ENCODE measurements at places on chromosomes 6 and 20. TPM values are rescaled to one million over a fixed set of nuclear protein-coding genes. Genes with fewer than 3 reads are reported as not detected.

DNA sequence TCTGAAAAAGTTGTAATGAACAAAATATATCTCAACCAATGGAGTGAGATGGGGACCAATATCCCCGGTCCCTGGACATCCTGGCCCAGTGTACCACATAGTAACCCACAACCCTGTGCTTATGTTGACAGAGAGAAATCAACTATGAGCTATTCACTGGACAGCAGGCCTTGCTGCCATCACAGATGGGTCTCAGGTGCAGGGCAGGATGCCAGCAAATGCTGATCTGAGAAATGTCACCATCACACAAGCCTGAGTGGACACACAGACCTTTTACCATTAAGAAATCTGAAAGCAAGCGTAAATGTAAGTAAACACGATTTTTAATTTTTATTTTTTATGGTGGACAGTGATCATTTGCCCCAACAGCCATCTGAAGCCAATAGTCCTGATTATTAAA, 9.1 kb downstream of the RPP40 start:
- no peak overlapping the region for H3K27ac ChIP-seq
- H3K27me3 ChIP-seq, result no peaks in the 10 kb centered on the region

- no peak overlapping the region for H3K4me3 ChIP-seq
- H3K27me3 ChIP-seq, result no peaks in the 10 kb centered on the region
- H3K36me3 ChIP-seq, result no peaks in the 10 kb centered on the region
- H3K4me1 ChIP-seq, result peaks cover 17% of the 10 kb centered on the region
Measured at GRCh38 chr6:131958542-131959470, 7.6 kb upstream of the CCN2 start.

Gene FAM83D
- total RNA-seq, result 2.2 TPM

- H3K36me3 ChIP-seq, result no peaks in the 10 kb centered on the region
- no peaks in the 10 kb centered on the region for H3K27me3 ChIP-seq
- H3K4me1 ChIP-seq, result no peaks in the 10 kb centered on the region
- no peak overlapping the region for H3K4me3 ChIP-seq
Measured at GRCh38 chr20:64140956-64141355, 23.3 kb upstream of the MYT1 start.

DNA sequence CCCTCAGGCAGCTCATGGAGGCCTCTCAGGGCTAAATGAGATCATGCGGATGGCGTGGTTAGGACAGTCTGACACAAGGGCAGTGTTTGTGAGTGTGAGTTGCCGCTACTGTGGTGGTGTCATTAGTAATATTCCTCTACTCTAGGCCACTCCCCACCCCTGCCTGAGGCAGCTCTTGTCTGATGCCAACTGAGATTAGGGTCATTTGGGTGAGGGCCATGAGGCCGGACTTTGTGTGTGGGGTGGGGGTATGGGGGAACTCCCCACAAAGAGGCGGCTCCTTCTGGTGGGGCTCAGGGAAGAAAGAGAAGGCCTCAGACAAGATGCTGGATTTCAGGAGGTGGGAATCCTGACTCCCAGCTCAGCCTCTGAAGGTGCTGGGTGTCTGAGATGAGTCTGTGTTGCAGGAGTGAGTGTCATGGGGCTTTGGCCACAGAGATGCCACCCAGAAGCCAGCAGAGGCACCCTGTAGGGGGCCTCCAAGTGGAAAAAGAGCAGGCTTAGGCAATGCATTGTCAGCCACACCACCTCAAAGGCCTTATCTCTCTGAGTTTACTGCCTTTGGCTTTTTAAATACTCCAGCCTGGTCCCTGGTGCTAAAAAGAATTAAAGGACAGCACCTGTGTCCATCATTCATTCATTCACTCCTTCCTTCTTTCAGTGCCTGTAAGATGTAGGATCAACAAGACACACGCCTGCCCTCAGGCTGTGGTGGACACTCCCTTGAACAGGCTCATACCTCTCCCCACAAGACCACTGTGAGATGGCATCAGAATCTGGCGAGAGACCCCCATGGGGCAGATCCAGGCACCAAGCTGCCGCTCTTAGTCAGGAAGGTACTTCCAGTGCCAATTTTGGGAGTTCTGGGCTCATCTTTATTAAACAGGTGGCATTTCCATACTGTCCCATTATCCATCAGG, 175.2 kb downstream of the MRPL14 start:
- H3K4me1 ChIP-seq, result peaks cover 28% of the 10 kb centered on the region
- no peak overlapping the region for H3K4me3 ChIP-seq
- H3K27me3 ChIP-seq, result no peaks in the 10 kb centered on the region
- no peaks in the 10 kb centered on the region for H3K36me3 ChIP-seq
- H3K27ac ChIP-seq, result peak overlapping the region; percentile 38
- no peak for DNase-seq

Gene SNPH
- total RNA-seq, result 5.0 TPM

- H3K4me1 ChIP-seq, result no peaks in the 10 kb centered on the region
- H3K27ac ChIP-seq, result no peak overlapping the region
- no peak for DNase-seq
Measured at GRCh38 chr6:151576633-151577032, 82.8 kb downstream of the CCDC170 start.

- H3K36me3 ChIP-seq, result no peaks in the 10 kb centered on the region
- H3K4me3 ChIP-seq, result no peak overlapping the region
- H3K4me1 ChIP-seq, result peaks cover 6% of the 10 kb centered on the region
- H3K27ac ChIP-seq, result no peak overlapping the region
- no peaks in the 10 kb centered on the region for H3K27me3 ChIP-seq
- DNase-seq, result no peak
Measured at GRCh38 chr6:75528423-75528822, 34.8 kb upstream of the FILIP1 start.

Gene PAK5
- not detected for total RNA-seq

DNA sequence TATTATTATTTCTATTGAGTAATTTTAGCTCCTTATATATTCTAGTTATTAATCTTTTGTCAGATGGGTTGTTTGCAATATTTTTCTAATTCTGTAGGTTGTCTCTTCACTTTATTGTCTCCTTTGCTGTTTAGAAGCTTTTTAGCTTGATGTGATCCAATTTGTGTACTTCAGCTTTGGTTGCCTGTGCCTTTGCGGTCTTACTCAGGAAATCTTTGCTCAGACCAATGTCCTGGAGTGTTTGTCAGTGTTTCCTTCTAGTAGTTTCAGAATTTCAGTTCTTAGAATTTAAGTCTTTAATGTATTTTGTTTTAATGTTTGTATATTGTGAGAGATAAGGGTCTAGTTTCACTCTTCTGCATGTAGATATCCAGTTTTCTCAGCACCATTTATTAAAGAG, 916.0 kb upstream of the EYS start:
- H3K4me1 ChIP-seq, result no peaks in the 10 kb centered on the region
- H3K4me3 ChIP-seq, result no peak overlapping the region
- no peaks in the 10 kb centered on the region for H3K27me3 ChIP-seq
- H3K27ac ChIP-seq, result no peak overlapping the region
- no peak for DNase-seq

GRCh38 chr20:31716818-31717477, 5.7 kb downstream of the BCL2L1 start:
- H3K4me3 ChIP-seq, result peak overlapping the region; percentile 76
- H3K36me3 ChIP-seq, result peaks cover 42% of the 10 kb centered on the region
- H3K27me3 ChIP-seq, result no peaks in the 10 kb centered on the region
- H3K27ac ChIP-seq, result peak overlapping the region; percentile 96
- no peak for DNase-seq

GRCh38 chr20:59207742-59208357, 44.2 kb downstream of the ZNF831 start:
- DNase-seq, result peak; percentile 28
- no peak overlapping the region for H3K4me3 ChIP-seq
- H3K27ac ChIP-seq, result no peak overlapping the region
- no peaks in the 10 kb centered on the region for H3K4me1 ChIP-seq
- no peaks in the 10 kb centered on the region for H3K36me3 ChIP-seq

DNA sequence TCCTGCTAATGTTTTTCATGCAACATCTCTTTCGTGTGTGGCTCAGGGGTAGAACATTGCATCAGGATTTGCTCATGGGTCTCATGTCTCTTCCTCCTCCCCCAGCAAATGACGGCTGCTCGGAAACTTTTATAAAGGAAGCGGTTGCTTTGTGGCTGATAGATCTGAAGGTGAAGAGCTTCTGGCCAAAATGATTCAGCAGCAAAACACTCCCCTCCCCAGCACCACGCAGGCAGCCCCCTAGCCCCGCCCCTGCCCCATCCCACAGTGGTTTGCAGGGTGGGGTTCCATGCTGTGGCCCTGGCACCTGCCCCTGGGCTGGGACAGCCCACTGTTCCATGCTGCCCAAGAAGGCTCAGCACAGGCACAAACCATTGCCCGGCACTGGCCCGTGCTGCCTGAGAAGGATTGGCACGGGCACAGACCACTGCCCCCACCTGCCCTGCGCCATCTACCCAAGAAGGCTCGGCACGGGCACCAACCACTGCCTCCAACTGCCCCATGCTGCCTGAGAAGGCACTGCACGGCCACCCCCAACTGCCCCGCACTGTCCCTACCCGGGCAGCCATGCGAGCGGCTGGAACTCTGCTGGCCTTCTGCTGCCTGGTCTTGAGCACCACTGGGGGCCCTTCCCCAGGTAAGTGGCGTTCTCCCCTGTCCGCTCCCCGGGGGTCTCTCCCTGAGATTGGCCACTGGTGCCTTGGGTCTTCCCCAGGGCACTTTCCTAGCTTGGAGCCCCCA, at the start of gene CST7:
Gene CST7, plus strand, starts transcription at position 331 of the 741 bp plus-strand sequence. Its CDS starts 237 bp downstream, at position 568.
- DNase-seq, result no peak
- H3K4me3 ChIP-seq, result no peak within 1 kb of the TSS
- no peaks in the 10 kb centered on the region for H3K4me1 ChIP-seq

Gene FOXA2
- not detected for total RNA-seq

- H3K27me3 ChIP-seq, result no peaks in the 10 kb centered on the region
- no peak overlapping the region for H3K4me3 ChIP-seq
- DNase-seq, result no peak
- H3K27ac ChIP-seq, result no peak overlapping the region
Measured at GRCh38 chr6:49892280-49892679, 25.9 kb upstream of the CRISP1 start.

Gene RIPOR2
- 2.4 TPM for total RNA-seq

Gene ADGRF1
- not detected for total RNA-seq

Gene SIRPB2
- 4.4 TPM for total RNA-seq

Gene NFS1
- 24.6 TPM for total RNA-seq

DNA sequence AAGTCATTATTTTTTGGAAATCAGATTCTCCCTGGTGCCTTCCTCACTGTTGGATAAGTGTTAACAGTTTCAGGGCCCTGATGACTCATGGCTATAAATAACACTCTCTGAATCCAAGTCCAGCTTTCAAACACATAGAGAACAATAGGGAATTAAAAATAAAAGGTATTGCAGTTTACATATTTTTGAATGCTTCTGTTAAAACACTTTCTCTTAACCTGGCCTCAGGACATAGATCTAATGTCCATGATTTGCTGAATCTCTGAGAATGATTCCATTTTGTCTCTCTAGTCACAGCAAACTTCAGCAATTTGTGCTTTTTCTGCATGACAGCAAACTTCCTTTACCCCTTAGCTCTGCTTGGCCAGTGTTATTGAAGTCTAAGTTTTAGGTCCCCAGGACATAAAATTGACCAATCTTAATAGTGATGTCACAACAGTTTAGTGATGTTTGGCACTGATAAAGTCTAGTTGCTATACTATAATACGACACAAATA, 1192.4 kb upstream of the CITED2 start:
- peak overlapping the region; percentile 14 for H3K27ac ChIP-seq
- H3K4me3 ChIP-seq, result no peak overlapping the region
- DNase-seq, result no peak
- H3K27me3 ChIP-seq, result no peaks in the 10 kb centered on the region
- H3K4me1 ChIP-seq, result no peaks in the 10 kb centered on the region
- H3K36me3 ChIP-seq, result no peaks in the 10 kb centered on the region

Gene SLPI
- 306 TPM for total RNA-seq

Gene ZNF341
- total RNA-seq, result 1.0 TPM

Gene CTCFL
- not detected for total RNA-seq

GRCh38 chr6:51396583-51396982, 577.9 kb downstream of the TFAP2B start:
- no peak for DNase-seq
- H3K27me3 ChIP-seq, result no peaks in the 10 kb centered on the region
- no peak overlapping the region for H3K4me3 ChIP-seq
- no peaks in the 10 kb centered on the region for H3K36me3 ChIP-seq
- H3K27ac ChIP-seq, result no peak overlapping the region
- H3K4me1 ChIP-seq, result no peaks in the 10 kb centered on the region

- no peak overlapping the region for H3K4me3 ChIP-seq
- H3K4me1 ChIP-seq, result no peaks in the 10 kb centered on the region
- DNase-seq, result no peak
Measured at GRCh38 chr6:144730088-144730645, 445.0 kb downstream of the UTRN start.

DNA sequence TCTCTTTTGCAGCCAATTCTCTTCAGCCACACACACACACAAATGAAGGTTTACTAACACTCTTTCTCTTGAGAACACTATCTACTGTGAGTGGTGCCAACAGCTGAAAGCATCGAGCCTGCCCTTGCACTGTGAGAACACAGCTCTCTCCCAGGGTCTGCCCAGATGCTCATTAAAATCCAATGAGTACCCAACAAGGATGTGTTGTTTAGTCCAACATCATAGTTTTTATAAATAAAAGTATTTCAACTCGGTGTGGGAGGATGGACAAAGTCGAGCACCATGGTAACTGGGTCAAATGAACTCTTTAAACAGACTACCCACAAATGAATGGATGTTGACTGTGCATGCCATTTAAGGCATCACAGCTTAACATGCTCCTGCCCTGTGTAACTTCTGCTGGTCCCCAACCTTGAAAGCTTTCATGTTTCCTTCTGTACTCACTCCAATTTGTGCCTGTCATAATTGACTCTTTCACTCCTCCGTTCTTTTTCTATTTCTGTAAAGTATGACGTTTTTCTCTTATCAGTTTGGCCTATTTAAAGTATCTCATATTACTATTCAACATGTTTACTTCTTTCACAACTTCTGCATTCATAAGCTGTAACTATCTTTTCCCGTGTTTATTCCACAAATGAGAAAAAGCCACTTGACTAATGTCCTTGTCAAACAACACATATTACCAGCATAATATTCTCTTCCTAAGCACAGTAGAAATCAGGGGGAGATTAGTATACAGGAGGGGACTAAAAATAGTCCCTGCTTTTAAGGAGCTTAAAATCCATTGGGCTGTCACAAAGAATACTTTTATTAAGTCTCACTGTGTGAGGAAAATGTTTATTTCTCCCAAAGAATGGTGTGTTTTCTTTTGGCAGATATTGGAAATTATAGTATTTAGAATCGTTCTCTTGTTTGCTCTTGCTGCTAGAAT, 215.4 kb downstream of the RFPL4B start:
- DNase-seq, result no peak
- H3K27me3 ChIP-seq, result no peaks in the 10 kb centered on the region
- H3K27ac ChIP-seq, result peak overlapping the region; percentile 87
- no peak overlapping the region for H3K4me3 ChIP-seq
- H3K36me3 ChIP-seq, result no peaks in the 10 kb centered on the region

DNA sequence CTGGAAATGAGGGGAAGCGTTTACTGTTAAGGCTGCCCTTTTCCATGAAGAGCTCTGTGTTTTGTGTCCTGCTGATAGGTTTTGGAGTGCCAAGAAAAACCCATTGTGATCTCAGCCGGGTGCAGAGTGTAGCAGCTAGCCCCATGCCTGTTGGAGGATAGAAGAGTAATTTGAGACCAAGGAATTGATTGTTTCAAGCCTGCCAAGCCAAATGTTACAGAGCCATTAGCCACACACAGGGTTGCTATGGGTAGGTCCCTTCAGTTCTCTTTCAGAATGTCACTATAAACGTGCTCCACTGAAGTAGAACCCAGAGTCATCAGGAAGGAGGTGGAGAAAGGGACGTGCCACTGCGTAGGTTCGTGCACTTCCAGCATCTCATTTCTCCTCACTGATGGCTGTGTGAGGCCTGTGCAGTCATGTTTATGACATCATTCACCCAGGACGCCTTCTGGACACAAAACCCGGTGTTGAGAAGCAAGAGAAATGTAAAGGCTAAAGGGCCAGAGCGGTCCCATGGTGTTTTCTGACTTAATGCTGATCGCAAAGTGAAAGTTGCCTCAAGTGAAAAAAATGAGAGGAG, 6.6 kb downstream of the GMPR start:
- peak overlapping the region; percentile 93 for H3K27ac ChIP-seq
- H3K4me1 ChIP-seq, result peaks cover 69% of the 10 kb centered on the region
- DNase-seq, result no peak
- H3K36me3 ChIP-seq, result peaks cover 24% of the 10 kb centered on the region
- no peaks in the 10 kb centered on the region for H3K27me3 ChIP-seq
- H3K4me3 ChIP-seq, result no peak overlapping the region

Data from right atrium auricular region (tissue), 2 donors.